Activated T-helper 9 cell treated with anti-CD3 and anti-CD28 coated beads, Interleukin-2, amount 50 U/mL, for 16 hours (primary cell): ENCODE measurements at places on chromosomes 7 and 10.

DNA sequence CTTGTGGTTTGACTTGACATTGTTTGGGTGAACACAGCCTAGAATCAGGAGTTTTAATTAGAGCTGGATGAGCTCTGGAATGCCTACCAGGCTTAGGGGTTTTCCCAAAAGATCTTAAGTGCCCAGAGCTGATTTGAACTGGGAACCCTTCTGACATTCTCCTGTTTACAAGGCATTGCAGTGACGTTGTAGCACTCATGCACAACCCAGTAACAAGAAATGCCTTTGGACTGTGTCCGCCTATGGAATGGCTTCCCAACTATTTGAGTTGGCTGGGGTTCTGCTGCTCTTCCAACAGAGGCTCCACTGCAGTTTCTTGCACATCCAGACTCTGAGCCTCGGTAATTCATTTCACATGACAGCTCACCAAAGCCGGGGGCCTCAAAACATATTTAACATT lies 76.7 kb upstream of the MKX start:
- no peak for DNase-seq

DNA sequence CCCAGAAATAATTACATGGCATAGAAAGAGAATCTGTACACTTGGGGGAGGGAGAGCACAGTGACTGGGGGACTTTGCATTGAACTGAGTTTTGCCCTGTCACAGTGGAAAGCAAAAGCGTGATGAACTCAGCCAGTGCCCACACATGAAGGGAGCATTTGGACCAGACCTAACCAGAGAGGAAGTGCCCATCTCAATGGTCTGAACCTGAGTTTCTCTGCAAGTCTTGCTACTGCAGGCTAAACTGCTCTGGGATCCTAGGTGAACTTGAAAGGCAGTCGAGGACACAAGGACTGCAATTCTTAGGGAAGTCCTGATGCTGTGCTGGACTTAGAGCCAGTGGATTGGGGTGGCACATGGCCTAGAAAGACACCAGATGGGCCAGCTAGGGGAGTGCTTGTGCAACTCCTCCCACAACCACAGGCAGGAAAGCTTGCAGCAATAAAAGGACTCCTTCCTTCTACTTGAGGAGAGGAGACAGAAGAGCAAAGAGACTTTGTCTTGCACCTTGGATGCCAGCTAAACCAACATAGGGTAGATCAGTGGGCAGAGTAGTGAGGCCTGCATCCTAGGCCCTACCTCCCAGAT lies 259.0 kb downstream of the GRM8 start:
- no peak for DNase-seq

- no peak for DNase-seq
Observed at GRCh38 chr10:82150123-82150900, 275.3 kb downstream of the NRG3 start.

DNA sequence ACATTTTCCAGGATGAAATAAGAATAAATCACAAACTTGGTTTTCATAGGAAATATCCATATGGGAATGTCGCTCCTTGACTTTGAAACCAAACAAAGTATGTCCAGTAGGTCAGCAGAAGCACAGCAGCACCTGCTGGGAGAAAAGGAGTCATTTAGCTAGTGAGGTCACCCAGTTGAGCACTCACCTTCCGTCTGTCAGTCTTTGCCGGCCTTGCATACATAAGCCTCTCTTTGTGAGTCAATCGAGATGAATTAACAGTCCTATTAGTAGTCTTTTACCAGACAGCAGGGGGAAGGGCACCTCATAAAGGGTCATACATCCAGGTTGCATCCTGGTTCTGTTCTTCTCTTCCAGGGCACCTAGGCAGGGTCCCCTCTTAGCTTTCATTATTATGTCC lies 232.5 kb upstream of the FZD1 start:
- DNase-seq, result no peak

DNA sequence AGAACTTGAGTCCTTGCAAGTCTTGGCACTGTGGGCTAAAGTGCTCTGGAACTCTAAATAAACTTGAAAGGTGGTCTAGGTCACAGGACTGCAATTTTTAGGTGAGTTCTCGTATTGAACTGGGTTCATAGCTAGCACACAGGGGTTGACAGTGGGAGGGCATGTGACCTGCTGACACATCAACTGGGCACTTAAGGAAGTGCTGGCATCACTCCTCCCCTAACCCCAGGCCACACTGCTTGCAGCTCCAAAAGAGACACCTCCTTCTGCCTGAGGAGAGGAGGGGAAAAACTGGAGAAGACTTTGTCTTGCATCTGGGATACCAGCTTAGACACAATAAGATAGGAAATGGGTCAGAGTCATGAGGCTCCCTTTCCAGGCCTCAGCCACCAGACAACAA lies 38.0 kb upstream of the AASS start:
- no peak for DNase-seq

DNA sequence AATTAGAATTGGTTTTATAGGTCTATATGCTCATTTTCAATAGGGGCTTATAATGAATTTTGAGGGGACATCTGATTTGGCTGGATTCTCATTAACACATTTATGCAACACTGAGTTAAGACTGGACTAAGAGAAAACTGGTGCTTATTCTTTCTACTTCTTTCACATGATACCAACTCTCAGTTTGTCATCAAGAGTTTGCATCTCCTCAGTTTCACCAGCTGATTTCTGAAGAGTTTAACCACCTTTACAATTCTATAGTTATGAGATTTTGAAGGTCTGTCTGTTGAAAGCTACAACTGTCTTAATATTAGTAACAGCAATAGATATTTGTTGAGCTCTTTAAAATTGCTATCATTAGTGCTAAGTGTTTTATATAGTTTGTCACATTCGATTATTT lies 867.0 kb upstream of the SORCS1 start:
- no peak for DNase-seq

DNA sequence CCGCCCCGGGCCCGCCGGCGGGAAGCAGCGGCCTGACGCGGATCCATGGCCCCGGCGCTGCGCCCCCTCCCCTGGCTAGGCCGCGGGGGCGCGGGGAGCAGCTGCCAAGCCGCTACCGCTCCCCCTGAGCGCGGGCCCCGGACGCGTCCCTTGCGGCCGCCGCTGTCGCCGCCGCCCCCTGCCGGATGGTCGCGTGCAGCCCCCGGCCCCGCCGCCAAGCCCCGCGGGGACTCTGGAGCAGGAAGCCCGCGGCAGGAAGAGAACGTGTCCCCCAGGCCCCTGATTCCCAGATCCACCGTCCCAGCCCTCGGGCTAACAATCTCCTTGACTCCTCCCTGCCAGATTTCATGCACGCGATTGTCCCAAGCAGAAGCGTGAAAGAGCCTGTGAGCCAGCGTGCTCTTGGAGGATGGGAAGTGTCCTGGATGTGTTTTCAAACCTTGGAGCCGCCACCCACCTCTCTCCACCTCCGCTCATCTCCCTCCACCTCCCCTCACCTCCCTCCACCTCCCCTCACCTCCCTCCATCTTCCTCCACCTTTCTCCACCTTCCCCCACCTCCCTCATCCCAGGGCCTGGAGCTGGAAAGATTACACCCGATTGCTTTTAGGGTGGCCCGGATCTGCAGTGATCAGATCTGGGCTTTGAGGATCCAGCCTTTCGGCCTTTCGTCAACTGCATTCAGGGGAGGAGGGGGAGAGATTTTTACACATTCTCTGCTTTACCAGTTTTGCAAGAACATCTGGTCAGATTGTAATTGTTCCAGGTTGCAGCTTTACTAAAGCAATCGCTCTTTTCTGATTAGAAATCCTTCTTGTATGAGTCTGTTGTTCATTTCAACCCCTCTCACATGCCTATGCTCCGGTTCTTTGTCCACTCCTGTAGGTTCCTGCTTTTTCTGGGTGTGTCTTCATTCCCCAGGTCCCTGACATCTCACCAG lies 570 bp upstream of the PRTFDC1 start:
- DNase-seq, result peak; percentile 24

DNA sequence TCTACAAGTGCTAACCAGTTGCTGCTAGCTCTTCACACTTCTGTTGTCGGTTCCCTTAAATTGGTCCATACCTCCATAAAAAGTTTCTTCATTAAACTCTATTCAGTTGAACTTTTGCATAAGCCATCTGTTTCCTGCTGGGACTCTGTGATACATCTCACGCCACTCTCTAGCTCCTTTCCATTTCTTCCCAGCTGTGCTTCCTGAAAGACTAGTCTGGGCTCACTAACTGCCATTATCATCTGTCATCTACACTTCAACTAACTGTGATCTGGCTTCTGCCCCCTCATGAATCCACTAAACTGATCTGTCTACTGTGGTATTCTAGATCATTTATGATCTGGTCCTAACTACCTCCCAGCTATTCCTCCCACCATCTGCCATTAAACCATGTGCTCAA lies 78.3 kb downstream of the ELAPOR2 start:
- no peak for DNase-seq
